T1000 (cell line): ENCODE measurements at places on chromosomes 2 and 18.
A peak's percentile ranks its signal among the peaks of the same experiment; 100 is the strongest.

DNA sequence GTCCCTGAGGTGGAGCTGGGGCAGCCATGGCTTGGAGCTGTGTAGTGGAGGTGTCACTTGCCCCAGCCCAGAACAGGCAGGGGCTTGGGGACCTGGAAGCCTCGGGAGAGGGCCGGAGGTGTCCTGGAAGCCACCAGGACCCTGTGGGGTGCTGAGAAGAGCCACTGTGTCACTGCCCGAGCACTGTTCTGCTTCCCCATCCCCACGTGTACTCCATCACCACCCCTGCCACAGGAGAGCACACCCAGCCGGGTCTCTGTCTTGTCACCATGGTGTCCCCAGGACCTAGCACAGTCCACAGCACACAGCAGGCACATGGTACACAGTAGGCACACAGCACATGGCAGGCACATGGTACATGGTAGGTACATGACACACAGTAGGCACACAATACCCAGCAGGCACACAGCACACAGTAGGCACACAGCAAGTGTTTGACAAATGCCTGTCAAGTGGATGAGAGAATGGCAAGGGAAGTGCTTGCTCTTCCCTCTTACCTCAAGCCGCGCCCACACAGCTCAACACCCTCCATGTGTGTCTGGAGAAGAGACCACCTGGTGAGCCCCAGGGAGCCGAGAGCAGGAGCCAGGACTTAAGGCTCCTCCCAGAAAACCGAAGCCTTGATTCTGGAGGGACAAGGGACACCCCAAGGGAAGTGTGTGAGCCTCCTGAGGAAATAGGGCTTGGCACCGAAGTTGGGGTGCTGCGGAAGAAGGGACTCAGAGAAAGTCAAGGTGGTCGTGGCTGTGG is 13.3 kb downstream of the MBP start:
- DNase-seq, result no peak

DNA sequence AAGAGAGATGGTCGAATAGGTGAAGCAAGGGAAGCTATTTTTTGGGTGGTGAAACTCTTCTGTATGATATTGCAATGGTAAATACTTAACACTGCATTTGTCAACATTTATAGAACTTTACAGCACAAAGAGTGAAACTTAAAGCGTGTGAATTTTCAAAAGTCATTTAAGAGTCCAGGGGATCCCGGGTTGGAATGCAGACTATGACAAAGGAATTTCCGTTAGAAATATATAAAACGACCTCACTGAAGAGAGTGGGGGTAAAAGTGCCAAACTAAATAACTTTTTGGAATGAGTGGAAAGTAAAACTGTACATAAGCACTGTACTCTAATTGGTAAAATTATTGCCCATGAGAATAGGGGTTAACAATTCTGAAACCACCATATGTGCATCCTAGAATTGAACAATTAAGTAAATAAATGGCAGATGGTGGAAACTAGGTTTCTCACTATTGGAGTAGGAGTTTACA is 191.0 kb upstream of the FN1 start:
- DNase-seq, result no peak

DNA sequence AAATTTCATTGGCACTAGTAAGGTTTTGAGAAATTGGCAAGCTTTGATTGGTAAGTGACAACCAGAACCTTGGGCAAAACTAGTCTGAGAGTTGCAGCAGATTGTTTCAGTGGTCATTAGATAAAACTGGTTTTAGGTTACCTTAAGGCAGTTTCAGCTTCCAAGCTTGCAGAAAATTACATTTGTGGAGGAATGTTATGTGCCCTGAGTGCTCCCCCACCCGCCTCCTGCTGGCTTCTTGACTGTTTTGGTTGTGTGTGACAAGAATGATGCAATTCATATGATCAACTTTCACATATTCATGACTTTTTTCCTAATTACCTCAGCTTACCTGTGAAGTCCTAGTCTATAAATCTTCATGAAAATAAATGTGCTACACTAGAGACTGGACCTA is 599.5 kb upstream of the ZNF804A start:
- DNase-seq, result no peak

DNA sequence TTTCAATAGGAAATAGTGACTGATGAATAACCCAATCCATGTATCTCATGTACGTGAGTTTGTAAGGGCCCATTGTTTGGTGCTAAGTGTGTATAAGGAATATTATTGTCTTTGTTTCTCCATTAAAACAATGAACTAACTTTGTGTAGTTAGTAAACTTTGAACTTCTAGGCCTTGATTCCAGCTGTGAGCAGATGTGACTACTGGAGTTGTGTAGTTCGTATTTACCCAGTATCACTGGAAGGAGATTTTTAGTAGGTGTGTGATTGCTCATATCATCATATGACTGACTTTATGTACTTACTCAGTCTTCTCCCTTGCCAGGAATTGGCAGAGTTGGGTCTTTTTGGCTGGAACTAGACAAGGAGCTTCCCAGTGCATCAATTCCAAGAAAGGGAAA is 227.4 kb downstream of the AGPS start:
- no peak for DNase-seq

DNA sequence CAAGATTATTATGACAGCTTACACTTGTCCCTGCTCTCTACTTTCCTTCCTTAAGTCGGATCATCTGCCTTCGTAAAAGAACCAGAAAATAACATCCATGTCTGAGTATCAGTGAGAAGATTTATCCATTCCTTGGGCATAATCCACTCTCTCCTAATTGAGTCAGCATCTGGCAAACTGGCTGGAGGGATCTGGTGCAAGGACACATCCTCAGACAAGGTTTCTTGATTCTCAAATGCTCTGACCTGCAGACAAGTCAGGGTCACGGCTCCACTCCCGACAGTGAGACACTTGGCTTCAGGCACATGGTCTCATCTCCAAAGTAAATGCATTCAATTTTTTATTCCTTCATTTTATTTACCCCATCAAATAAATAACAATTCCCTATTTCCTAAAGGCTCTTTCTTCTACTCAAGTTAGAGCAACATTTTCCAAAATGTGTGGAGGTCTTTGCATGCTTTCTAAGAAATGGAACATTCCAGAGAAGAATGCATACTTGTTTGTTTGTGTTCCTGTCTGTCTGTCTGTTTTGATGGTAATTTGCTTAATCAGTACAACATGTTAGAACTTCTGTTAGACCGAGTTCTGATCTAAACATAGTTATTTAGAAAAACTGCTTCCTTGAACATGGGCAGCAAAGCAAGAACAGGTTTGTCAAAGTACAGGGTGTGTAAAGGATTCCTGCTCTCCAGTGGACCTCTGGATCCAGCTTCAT is 246.9 kb downstream of the IRS1 start:
- DNase-seq, result no peak

- DNase-seq, result no peak
Observed at GRCh38 chr2:219174146-219174545, 2.6 kb downstream of the CNPPD1 start.

GRCh38 chr2:56102098-56102497 is 81.7 kb upstream of the CCDC85A start:
- DNase-seq, result no peak

- DNase-seq, result no peak
Observed at GRCh38 chr2:117931978-117932377, 81.9 kb downstream of the CCDC93 start.

DNA sequence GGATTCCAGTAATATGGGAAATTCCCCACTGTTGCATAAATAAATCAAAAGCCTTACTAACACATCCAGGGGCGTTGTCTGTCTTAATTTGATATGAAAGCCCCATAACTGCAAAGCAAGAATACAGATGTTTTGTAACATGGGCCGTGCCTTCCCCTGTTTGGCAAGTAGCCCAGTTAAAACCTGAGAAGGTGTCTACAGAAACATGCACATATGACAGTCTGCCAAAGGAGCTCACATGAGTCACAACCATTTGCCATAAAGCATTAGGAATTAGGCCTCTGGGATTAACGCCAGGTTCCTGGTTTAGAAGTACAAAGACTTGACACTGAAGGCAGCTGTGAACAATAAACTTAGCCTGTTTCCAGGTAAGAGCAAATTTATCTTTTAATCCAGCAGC is 43.1 kb upstream of the LONRF2 start:
- peak; percentile 18 for DNase-seq

DNA sequence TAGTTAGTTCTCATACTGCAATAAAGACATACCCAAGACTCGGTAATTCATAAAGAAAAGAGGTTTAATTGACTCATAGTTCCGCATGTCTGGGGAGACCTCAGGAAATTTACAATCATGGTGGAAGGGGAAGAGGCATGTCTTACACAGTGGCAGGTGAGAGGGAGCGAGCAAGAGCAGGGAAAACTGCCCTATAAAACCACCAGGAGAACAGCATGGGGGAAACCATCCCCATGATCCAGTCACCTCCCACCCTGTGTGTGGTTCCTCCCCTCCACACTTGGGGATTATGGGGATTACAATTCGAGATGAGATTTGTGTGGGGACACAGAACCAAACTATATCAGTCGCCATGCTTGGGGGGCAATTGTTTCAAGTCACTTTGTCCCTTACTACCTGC is 1.1 kb upstream of the SSB start:
- DNase-seq, result no peak

GRCh38 chr2:142778289-142778688 is 99.2 kb upstream of the KYNU start:
- DNase-seq, result no peak
